ENCODE measurements at places on chromosomes 3 and 15.
A peak's percentile ranks its signal among the peaks of the same experiment; 100 is the strongest.

DNA sequence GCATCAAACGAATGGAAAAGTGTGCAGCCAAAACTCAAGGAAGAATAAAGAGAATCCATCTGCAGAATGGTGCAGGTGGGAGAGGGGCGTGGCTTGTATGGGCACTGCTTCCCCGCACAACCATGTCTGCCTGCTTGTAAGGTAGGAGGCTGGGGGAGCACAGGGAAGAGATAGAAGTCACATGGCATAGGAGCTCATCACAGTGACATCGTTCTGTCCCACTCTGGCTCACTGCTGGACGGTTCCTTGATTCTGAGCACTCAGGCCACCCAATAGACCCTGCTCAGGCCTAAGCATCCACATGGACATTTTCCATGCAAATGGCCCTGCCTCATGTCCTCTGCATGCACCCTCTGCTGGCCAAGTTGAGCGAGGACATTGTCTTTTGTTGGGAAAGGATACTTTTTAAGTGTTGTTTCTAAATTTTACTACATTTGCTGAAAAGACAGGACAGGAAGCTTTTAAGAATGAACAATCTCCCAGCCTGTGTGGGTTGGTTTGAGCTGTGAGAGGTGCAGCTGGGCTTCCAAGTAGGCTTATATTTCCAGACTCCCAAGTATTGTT is 3.1 kb downstream of the MYLK start:
- peak; percentile 65 for DNase-seq

DNA sequence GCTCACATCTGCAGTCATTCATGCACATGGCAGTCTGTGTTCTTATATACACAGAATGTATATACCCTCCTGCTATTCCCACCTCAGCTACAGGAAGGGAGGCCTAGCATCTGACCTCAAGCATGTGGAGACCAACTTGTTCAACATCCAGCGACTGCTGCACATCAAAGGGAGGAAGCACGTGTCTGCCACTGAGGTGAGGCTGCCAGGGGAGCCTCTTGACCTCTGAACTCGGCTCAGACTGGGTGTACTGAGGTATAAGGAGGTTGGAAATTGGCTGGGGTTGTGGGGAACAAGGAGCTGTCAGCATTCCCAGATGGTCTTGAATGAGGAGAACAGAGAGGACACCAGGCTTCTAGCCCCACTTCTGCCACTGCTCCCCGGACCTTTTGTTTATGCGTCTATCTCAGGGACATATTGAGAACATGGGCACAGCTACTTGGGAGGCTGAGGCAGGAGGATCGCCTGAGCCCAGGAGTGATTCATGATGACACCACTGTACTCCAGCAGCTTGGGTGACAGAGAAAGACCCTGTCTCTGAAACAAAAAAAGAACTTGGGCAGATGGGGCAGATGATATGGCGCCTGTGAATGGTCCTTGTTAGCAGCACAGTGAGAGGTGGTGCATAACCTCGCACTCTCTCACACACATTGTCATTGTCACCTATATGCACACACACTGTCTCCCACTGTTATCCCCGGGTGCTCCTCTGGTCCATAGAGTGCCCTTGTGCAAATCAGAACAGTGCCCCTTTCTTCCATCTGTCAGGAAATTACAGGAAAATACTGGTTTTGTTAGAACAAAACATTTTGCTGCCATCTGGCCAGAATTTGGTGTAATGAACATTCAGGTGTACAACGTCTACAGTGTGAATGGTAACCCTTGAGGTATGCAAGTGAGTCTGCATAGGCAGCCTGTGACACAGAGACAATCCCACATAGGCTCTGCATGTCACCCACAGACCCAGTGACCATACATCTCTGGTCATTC is 5.4 kb downstream of the VILL start:
- DNase-seq, result no peak

- DNase-seq, result no peak
Observed at GRCh38 chr3:185065059-185065458, 87.8 kb downstream of the C3orf70 start.

DNA sequence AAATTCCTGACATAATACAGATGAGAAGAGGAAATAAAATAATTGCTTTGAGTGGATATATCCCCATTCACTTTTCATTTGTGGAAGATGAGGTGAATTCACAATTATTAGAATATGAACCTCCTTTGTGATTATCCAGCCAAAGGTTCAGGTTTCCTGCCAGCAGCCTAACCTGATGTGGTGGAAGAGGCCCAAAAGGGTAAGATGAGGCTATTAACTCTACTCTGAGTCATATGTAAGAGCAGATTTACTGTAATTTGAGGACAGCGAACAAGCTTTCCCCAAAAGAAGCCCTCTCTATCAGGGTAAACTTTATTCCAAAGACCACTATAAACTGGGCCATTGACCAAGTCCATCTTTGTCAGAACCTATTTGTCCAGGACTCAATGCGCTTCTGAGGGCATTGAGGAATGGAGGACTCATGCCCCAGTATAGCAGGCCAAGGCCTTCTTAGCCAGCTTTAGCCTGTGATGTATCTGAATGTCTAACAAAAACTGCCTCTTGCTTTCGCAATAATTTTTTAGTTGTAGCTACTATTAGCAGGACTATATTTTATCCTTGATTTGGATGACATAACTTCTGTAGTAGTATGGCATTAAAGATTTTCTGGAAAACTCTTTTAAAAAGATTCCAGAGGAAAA is 91.1 kb upstream of the ARL6 start:
- DNase-seq, result no peak

Measured in SK-MEL-5 (cell line).